ENCODE measurements at places on chromosomes 7 and 10.
A peak's percentile ranks its signal among the peaks of the same experiment; 100 is the strongest.

DNA sequence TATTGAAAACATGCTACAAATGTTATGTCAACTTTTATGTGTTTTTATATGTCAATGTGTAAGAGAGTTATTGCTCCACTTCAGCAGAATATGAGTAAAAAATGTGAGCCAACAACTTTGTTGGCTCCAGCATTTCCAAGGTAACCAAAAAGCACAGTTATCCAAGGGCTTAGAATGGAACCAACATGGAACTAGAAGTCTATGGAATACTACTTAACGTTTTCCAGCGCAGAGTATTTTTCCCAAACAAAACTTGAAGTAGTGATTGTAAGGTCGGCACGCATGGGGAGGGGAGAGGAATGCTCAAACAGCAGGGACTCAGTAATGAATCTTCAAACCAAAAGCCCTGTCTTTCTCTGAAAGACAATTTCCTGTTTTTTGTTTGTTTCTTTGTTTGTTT is 45.0 kb upstream of the TSPAN13 start:
- DNase-seq: no peak

DNA sequence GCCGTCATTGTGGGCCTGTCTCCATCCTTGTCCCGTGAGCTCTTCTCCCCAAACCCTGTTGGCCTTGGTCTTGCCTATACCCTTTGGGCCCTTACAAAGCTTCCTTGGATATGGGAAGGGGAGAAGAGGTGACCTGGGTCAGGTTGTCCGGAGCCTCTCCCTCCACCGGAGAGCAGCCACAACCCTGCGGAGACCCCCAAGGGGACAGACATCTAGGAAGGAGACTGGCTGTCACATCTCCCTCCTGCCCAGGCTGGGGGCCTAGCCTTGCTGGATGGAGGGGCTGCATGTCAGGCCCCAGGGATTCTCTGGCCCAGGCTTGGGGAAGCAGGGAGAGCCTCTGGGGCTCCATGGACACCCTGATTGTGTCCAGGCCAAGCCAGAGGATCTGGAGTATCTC is 11.8 kb downstream of the NACAD start:
- no peak for DNase-seq

DNA sequence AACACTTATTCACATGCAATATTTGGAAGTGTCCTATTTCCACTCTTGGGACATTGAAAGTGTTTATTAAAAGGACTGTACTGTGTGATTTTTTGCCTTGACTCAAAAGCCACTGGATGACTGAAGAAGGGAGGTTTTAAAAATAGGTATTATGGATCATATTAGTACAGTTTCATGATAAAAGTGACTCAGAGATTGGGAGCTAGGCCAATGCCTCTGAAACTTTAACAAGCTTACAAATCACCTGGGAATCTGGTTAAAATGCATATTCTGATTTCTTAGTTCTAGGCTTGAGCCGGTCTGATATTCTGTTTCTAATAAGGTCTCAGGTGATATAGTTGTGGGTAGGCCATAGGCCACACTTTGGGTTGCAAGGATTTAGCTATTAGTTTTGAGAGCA is 191.2 kb downstream of the PLXDC2 start:
- no peak for DNase-seq

DNA sequence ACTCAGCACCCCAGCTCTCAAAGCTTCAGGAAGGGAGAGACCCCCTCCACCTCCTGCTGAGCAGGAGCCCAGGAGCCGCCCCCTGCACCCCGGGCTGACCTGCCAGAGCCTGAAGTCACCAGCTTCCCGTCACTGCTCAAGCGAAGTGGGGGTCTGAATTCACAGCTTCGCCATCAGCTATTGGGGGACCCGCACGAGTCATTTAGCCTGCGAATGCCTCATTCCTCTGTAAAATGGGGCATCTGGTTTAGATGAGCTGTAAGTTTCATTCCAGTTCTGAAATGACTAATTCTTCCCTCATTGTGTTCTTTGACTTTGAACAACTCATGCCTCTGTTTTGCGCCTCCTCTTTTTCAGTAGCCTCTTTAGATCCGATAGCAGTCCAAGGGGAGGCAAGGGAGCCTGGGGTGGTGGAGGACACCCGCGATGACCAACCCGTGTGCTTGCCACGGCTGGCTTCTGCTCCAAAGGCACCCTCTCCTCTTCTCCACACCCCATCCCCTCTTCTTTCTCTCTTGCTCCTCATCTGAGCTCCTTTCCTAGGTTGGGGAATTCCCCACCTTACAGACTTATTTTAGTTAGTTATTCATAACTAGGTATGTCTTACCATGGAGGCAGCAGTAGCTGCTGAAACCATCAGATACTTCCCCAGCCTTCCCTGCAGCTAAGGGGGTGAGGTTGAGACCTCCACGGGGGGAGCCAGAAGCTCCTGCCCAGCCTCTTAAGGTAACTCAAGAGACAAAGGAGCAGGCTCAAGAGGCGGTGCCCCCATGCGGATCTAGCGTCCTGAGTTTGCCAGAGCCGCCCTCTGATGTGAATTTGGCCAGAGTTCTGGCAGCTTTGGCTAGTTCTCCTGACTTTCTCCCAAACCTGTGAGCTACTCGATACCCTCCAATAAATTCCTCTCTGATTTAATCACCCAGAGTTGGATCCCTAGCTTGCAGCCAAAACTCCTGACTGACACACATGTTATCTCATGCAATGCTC is 47.7 kb downstream of the RBM17 start:
- DNase-seq: no peak

- DNase-seq: peak; percentile 31
These were observed at the start of gene FAM20C for GRCh38 chr7:191981-192649. Gene FAM20C (plus strand): TSS chr7:192571. CDS start chr7:193200, 629 bp downstream.

- DNase-seq: no peak
These were observed 78.6 kb downstream of the ARL5B start for GRCh38 chr10:18737841-18738240.

- no peak for DNase-seq
These were observed 109.9 kb upstream of the EGFR start for GRCh38 chr7:54908760-54909438.

DNA sequence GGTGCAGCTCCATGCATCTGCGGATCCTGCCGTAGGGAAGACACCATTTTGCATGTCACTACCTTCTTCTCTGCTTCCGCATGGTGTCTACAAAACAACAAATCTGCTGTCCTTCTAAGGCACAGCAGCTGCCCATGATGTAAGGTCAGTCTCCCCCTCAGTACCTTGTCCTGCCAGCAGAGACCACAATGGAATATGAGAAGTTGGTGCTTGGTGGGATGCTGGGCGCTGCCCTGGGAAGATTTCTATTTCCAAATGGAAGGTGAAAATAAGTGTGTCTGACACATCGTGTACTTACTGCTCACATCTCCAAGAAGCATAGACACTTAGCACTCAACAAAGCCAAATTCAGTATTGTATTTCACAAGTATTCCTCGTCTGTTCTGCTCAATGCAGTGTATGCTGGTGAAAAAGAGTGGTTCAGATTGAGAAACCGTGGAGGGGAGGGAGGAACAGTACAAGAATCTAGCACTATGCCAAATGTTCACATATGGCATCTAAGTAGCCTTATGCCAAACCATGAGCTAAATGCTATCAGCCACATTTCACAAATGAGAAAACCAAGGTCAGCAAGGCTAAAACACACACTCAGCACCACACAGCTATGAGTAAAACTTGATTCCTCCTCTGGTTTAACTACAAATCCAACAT is 95.0 kb downstream of the GRB10 start:
- DNase-seq: peak; percentile 67

- no peak for DNase-seq
These were observed 1154.8 kb downstream of the GATA3 start for GRCh38 chr10:9209105-9209798.

DNA sequence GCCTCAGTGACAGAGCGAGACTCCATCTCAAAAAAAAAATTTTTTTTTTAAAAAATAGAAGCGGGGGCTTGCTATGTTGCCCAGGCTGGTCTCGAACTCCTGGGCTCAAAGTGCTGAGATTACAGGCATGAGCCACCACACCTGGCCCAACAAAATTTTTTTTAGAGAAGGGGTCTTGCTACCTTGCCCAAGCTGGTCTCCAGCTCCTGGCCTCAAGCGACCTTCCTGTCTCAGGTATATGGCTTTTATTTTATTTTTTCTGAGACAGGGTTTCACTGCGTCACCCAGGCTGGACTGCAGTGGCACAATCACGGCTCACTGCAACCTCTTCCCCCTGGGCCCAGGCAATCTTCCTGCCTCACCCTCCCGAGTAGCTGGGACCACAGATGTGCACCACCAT is 1.6 kb upstream of the ABHD11 start:
- no peak for DNase-seq

DNA sequence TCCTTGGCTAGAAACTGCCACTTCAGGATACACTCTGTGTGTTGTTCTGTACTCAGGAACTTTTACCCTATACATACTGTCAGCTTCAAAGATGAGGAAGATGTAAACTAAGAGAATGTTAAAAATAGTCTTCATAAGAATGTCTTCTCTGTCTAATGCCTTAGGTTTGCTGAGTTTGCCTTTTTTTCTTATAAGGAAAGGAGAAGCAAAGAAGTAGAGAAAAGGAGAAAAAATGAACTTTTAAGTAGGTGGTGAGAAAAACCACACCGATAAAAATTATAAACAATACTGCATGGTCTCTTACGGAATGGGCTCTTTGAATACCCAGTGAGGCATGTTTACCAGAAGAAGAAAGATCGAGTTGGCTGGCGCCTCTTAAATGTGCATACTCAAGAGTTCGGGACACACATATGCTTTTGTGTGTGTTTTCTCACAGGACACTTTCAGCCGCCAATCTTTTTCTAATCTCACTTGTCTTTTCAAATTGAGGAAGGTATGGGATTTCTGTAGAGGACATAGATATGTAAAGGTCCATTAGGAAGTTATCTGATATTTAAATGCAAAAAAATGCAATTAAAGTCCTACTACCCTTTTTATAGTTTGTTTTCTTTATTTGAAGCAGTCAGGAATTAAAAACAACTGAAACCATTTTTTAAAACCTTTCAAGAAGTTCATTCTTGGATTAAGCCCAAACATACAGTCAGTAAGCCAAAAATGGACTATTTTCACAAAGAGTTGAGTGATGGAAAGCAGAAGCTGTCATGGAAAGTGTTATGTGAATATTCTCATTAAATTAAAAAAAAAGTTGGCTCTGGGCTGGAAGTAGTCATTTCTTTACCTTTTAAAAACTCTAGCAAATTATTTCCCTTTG is 100.6 kb upstream of the MDFIC start:
- no peak for DNase-seq

DNA sequence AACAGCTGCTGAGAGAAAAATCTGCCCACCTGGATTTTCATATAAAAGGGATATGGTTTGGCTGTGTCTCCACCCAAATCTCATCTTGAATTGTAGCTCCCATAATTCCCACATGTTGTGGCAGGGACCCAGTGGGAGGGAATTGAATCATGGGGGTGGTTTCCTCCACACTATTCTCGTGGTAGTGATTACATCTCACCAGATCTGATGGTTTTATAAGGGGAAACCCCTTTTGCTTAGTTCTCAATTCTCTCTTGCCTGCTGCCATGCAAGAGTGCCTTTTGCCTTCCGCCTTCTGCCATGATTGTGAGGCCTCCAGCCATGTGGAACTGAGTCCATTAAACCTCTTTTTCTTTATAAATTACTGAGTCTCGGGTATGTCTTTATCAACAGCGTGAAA is 20.8 kb upstream of the MKI67 start:
- no peak for DNase-seq

GRCh38 chr7:36291387-36292316 is 98.0 kb upstream of the ANLN start:
- DNase-seq: peak; percentile 35

DNA sequence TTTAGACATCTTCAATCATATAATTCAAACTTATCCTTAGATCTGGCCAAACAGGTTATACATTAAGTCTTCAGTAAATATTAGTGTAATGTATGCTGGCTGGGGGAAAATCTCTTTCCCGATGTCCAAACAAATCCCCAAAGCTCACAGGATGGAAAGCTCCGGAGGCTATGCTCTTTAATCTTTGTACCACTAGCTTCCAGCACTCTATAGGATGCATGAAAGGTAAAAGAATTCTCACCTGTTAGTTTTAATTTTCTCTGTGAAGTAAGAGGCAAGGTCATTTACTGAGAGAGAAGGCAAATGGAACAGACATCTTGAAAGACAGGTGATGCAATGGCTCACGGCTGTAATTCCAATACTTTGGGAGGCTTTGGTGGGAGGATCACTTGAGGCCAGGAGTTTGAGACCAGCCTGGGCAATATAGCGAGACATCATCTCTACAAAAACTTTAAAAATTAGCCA is 99.8 kb upstream of the KIF5B start:
- no peak for DNase-seq

GRCh38 chr10:37713642-37714041 is 143.8 kb downstream of the ZNF248 start:
- no peak for DNase-seq

- no peak for DNase-seq
These were observed 62.5 kb upstream of the KMT2E start for GRCh38 chr7:104951546-104951945.

- no peak for DNase-seq
These were observed 28.5 kb upstream of the FRAT2 start for GRCh38 chr10:97363071-97363470.

GRCh38 chr7:148729984-148730733 is 31.5 kb downstream of the CUL1 start:
- DNase-seq: no peak

GRCh38 chr10:71747039-71747531 is 26.2 kb downstream of the VSIR start:
- DNase-seq: no peak

DNA sequence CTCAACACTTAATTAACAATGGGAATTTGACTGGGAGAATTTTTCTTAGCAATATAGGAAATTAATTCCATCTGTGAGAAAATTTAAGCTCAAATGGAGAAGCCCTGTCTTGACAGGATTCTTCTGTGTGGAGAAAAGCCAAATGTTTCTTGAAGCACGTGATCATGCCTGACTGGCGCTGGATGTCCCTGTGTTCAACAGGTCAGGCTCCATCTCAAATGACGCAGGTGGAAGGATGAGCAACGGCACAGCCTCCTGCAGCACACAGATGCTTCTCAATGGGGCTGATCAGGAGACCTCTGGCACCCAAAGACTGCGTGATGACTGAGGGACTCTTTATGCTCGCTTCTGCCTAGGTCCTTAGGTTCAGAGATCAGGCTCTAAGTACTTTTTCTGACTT is 143.8 kb downstream of the RSU1 start:
- no peak for DNase-seq

DNA sequence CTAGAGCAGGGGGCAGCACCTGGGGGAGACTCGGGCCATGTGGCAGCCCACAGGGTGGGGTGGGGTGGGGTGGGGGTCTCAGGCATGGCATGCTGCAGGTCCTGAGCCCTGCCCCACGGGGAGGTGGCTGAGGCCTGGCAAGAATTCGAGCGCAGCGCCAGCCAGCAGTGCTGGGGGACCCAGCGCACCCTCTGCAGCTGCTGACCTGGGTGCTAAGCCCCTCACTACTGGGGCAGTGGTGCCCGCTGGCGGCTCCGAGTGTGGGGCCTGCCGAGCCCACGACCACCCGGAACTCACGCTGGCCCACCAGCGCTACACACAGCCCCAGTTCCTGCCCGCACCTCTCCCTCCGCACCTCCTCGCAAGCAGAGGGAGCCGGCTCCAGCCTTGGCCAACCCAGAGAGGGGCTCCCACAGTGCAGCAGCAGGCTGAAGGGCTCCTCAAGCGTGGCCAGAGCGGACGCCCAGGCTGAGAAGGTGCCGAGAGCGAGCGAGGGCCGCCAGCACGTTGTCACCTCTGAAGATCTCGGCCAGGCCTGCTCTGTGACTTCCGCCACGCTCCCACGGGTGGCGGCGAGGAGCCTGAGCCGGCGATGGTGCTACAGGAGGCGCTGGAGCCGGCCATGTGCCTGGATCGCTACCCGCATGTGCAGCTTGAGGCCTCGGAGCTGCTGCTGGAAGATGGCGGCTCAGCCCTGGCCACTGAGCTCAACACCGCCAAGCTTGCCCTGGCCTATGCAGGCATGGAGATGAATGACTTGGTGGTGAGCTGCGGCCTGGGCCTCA is 145.1 kb upstream of the C7orf33 start:
- no peak for DNase-seq
